ENCODE measurements at places on chromosomes 16 and 17.

DNA sequence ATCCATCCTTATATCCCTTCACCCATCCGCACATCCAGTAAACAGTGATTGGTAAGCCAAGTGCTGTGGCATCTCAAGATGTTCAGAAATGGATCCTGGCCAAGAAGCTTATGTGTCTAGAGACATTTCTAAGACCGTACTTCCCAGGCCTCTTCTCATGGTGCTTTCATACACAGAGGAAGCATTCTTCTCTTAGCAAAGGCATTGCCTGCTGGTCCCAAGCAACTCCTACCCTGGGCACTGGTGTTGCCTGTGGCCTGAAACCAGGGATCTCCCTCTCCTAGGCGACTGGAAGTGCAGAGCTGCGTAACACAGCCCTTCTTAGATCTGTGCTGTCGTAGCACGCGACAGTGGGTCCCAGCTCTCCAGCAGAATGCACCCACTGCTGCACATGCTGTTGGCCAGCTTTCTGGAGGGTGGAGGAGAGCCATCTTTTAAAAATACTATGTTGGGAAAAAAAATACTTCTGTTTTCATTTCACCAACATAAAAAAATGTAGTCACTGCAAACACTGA lies 182.9 kb downstream of the CCDC182 start:
- DNase-seq, result no peak

DNA sequence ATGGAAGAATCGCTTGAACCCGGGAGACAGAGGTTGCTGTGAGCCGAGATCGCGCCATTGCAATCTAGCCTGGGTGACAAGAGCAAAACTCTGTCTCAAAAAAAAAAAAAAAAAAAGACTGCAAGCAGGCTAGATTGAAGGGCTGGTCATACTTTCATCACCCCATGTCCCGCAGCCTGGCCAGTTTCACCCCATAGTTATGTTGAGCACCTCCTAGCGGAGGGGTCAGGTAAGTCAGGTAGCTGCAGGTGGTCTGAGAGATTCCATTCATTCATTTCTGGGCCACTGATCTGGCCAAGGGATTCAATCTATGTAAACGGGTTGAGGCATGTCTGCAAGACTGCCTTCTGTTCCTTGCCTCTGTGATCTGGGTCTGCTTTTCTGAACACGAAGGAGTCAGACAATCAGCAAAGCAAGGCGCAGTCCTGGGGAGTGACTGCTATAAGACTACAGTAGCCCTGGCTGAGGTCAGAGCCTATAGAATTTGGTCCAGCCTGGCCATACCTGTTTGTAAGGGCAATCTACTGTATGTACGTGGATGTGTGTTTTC lies 23.6 kb upstream of the BPTF start:
- no peak for DNase-seq

GRCh38 chr17:1730326-1731193 lies 6.1 kb downstream of the WDR81 start:
- no peak for DNase-seq

DNA sequence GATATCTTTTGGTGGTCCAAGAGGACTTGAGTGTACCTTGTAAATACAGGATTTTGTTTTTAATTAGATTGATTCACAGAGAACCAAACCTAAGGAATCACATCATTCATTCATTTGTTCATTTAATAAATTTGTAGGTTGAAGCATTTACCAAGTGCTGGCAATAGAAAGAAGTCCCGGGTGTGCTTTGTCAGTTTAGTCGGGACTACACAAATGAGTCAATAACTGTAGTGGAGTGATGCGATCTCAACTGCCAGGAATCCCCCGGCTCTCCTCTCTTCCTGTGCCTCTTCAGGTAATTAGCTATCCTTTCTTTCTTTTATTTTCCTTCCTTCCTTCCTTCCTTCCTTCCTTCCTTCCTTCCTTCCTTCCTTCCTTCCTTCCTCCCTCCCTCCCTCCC lies 1.4 kb upstream of the WWOX start:
- DNase-seq, result no peak

- DNase-seq, result no peak
Measured at GRCh38 chr16:29318037-29318436, 88.5 kb downstream of the NPIPB11 start.

DNA sequence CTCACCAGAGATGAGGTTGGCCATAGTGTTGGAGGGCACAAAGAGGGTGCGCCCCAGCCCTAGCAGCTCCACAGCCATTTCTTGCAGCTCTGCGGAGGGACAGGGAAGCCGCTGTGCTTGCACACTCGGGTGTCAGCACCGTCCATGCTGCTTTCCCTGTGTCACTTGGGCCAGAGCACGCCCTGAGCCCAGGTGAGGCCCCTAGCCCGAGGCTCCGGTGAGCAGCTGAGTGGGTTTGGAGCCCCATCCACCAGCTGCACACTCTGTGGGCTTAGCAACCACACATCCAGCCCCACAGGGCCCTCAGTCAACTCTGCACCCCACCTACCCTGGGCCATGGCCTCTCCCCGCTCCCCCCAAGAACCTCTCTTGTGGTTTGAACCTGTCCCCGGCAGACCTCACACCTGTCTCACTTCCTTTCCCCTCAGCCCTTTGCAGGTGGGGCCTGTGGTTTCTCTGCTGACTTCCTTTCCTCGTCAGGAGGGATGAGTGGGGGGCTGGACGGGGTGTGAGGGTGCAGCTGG lies 20.7 kb downstream of the TMEM235 start:
- DNase-seq, result no peak

GRCh38 chr16:85384833-85385462 lies 228.2 kb upstream of the GSE1 start:
- DNase-seq, result no peak

DNA sequence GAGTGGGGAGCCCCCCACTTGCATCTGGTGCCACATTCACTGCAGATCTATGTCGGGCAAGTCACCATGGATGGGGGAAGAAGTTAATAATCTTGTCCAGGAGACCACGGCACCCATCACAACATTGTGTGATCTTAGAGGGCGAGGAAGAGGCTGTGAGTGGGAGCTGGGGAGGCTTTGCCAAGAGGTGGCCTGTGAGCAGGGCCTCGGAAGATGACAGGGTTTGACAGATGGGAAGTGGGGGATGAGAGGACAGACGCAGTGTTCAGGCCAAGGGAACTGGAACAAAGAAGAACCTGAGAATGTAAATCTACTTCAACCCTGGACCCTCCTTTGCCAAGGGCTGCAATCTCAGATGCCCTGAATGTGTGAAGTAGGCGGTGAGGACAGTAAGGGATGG lies 12.4 kb downstream of the ACE start:
- DNase-seq, result no peak

DNA sequence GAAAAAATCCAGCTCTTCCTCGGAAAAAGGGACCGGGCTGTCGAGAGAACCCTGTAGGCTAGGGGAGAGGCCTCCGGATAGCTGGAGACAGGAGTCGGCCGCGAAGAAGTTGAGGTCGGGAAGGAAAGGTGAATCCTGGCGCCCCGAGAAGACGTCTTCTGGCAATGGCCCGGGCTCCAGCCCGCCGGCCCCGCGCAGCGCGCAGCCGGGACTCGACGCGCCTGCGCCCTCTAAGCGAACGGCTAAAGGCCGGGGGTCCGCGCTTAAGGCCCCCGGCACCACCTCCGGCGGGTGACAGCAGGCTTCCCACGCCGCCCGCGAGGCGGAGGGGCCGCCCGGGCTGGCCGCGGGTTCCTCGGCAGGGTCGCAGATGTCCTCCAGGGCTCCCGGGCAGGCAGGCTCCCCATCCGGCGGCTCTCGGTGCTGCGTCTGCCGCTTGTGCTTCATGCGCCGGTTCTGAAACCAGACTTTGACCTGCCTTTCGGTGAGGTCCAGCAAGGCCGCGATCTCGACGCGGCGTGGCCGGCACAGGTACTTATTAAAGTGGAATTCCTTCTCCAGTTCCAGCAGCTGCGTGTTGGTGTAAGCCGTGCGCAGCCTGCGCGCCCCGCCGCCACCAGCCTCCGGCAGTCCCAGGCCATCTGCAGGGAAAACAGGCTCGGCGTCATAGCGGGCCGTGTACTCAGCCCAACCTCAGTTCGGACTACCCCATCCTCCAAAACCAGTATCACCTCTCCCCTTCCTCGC lies 1.6 kb downstream of the HOXB2 start:
- DNase-seq, result no peak

DNA sequence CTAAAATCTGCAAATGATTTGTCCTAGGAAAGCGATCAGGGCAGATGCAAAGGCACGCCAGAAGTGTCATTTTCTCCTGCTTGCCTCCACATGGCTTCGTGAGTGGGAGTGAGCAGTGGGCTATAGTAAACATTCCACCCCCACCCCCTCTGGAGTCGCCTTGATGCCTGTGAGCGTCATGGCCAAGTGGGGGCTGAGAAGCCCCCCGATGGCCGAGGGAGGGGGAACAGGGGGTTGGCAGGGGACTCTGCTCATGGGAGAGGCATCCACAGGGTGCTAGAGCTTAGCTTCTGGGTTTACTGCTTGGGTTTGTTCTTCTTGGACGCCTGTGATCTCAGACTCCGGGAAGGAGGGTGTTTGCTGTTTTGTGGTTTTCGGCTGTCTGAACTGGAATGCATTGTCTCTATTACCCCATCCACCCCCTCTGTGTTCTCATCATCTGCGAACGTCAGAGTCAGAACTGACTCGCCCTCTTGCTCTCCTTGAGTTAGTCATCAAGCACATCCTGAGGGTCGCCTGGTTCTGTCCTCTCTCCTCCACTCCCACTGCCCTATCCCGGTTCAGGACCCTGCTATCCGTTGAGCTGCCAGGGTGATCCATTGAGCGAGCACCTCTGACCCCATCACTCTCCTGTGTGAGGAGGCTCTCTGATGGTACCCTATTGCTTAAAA lies 15.4 kb downstream of the TNS4 start:
- no peak for DNase-seq

DNA sequence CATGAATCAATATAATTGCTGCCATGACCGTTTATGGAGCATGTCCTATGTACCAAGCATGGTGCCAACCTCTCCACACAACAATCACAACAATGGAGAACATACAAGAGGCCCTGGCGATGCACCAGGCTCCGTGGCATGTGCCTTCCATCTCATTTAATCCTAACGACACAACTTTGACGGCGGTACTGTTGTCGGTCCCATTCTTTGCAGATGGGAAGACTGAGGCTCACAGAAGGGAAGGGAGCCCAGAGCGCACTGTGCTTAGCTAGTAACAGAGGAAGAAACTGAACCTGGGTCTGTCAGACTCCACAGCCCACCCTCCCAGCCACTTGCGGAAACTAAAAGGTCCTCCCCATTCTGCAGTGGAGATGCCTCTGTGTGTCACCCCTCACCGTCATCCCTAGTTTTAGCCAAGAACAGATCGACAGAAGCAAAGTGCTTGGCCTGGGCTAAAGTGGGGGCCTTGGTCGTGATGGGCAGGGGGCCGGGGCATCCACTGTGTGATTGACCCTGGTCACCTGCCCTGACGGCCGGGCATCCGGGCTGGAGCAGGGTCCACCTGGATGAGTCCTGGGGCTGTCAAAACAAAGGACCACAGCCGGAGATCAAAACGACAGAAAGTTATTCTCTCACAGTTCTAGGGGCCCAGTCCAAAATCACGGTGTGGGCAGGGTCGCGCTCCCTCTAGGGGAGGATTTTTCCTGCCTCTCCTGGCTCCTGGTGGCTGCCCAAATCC lies 183.9 kb downstream of the C16orf95 start:
- no peak for DNase-seq

- no peak for DNase-seq
Measured at GRCh38 chr17:61200339-61200715, 199.3 kb upstream of the TBX2 start.

- DNase-seq, result no peak
Measured at GRCh38 chr16:50887500-50888298, 145.8 kb downstream of the CYLD start.

- DNase-seq, result no peak
Measured at GRCh38 chr17:79789943-79790804, 6.7 kb downstream of the CBX8 start.

- DNase-seq, result no peak
Measured at GRCh38 chr16:73565263-73565662, 517.3 kb upstream of the ZFHX3 start.

DNA sequence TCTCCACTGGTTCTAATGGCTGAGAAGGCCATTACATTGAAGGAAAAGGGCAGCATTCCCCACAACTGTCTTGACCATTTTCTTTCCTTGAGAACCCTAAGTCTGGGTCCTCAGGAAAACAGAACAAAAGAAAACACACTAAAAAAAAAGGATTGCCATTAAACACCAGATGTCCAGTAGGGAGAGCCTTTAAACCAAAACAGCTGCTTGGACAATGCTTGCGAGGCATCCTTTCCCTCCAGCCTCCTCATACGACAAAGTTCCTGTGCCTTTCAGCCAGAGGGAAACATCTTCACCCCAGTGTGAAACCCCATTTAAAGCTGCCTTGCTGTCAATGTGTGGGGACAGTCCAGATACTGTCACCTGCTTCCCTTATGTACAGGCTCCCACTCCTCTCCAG lies 74.3 kb downstream of the MMD start:
- no peak for DNase-seq

GRCh38 chr17:70099884-70100283 lies 24.9 kb downstream of the KCNJ16 start:
- no peak for DNase-seq

- no peak for DNase-seq
Measured at GRCh38 chr16:2027024-2028010, 615 bp downstream of the NHERF2 start.

DNA sequence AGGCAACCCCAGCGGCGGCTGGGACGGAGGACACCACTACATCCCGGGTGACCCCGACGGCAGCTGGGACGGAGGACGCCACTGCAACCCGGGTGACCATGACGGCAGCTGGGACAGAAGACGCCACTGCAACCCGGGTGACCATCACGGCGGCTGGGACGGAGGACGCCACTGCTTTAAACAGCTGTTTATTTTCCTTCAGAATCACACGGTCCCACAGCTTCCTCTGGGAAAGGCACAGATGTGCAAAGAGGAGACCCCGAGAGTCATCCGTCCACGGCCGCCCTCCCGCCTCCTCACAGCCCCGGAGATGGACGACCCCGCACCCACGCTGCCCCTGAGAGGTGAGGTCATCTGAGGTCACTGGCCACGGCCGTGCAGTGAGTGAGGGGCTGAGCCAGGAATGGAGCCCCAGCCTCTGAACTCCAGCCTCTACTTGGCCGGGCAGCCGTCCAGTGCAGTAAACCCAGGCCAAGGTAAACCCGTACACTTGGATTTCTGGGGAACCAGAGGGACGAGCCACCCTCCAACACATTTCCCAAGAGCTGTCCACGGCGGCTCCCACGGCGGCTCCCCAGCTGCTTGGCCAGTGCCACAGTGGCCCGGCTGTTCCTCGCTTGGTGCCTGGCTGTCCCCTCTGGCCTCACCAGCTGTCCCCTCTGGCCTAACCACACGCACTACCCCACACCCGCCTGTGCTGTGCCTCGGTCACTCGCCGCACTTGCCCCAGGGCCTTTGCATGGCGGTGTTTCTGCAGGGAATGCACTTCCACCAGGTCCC lies 43.2 kb upstream of the PABPN1L start:
- DNase-seq, result no peak

Data from SIG-M5 (cell line).